ENCODE measurements at places on chromosomes 16 and 17.

GRCh38 chr16:27505297-27506236 is 44.1 kb downstream of the GTF3C1 start:
- H3K36me3 ChIP-seq: no peaks in the 10 kb centered on the region
- H3K4me3 ChIP-seq: no peak overlapping the region
- H3K4me1 ChIP-seq: no peaks in the 10 kb centered on the region
- no peak overlapping the region for H3K27ac ChIP-seq

DNA sequence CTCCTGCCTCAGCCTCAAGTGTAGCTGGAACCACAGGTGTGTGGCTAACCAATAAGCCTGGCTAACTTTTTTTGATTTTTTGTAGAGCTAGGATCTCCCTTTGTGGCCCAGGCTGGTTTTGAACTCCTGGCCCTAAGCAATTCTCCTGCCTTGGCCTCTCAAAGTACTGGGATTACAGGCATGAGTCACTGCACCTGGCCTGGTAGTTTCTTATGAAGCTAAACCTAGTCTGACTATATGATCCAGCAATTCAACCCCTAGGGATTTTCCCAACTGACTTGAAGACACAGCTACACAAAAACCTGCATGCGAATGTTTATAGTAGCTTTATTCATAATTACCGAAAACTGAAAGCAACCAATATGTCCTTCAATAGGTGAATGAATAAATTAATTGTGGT is 176.2 kb upstream of the IRX3 start:
- no peak overlapping the region for H3K4me3 ChIP-seq
- H3K27me3 ChIP-seq: no peaks in the 10 kb centered on the region
- no peaks in the 10 kb centered on the region for H3K36me3 ChIP-seq
- no peaks in the 10 kb centered on the region for H3K4me1 ChIP-seq

DNA sequence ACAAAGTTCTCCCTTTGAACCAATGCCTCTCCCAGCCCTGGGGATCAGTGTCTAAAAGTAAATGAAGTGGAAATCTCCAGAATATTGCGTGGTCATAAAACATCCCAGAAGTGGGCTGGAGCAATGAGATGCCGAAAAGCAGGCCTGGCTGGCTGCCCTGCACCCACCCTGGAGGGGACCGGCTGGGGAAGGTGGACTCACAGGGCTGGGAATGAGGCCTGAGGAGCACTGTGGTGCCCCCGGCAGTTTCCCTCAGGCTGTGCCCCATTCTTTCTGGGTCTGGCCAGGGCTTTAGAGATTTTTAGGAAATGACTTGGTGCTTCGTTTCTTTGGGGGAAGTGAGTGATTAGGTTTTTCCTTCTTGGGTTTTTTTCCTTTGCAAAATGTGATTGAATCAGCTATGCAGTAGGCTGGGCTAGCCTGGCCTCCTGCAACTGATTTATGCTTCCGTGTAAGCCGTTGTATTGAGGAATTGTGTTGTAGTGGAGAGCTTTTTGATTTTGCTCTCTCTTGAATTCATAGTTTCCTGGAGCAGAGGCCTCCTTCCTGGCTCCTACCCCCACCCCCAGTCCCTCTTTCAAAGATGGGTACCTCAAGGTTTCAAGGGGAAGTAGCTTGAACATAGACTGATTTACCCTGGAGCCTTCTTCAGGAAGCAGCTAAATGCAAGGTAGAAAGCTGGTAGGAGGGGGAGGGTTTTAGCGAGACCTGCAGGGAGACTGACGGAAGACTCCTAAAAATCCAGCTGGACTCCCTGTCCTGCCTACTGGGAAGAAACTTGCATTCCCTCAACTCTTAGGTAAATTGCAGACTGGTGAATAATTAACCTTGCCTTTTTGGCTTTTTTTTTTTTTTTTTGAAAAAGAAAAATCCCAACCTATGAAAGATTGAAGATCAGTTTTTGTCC is 170.2 kb downstream of the RAB11FIP4 start:
- no peak for DNase-seq
- H3K36me3 ChIP-seq: no peaks in the 10 kb centered on the region
- H3K27ac ChIP-seq: no peak overlapping the region
- H3K27me3 ChIP-seq: no peaks in the 10 kb centered on the region
- H3K4me3 ChIP-seq: no peak overlapping the region

DNA sequence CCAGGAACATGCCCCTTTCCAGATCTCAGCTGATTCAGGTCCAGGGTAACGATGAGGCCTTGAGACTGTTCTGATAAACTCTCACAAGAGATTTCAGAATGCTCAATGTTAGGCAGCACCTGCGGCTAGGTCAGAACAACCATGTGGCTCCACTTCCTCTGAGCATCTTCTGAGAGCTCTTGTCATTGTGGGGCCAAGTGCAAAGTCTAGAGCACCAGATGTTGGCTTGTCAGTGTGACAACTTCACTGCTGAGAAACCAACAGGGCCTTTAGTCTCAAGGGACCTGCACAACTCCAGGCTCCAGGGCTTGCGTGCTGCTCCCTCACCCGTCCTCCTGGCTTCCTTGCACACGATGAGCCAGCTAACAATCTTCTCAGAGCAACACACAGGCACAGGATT is 29.0 kb downstream of the FCSK start:
- no peaks in the 10 kb centered on the region for H3K27me3 ChIP-seq
- no peak for DNase-seq
- no peak overlapping the region for H3K4me3 ChIP-seq
- H3K4me1 ChIP-seq: no peaks in the 10 kb centered on the region
- no peak overlapping the region for H3K27ac ChIP-seq

DNA sequence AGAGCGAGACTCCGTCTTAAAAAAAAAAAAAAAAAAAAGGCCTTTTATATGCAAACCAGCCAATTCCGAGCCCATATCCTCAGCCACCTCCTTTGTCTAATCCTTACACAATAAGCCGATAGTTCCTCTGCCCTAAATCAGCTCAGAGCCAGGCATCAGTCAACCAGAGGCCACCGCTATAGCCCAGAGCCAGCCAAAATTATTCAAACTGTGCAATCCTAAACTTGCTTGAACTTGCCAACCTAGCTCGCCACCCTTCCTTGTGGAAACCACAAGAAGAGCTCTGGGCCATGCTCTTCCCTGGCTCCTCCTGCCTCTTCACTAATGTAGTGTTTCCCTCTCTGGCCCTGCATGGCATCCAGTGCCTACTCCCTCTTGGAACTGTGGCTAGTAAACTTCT is 17.7 kb downstream of the ITGAL start:
- no peak for DNase-seq
- H3K27me3 ChIP-seq: no peaks in the 10 kb centered on the region
- no peaks in the 10 kb centered on the region for H3K36me3 ChIP-seq
- H3K4me1 ChIP-seq: no peaks in the 10 kb centered on the region

DNA sequence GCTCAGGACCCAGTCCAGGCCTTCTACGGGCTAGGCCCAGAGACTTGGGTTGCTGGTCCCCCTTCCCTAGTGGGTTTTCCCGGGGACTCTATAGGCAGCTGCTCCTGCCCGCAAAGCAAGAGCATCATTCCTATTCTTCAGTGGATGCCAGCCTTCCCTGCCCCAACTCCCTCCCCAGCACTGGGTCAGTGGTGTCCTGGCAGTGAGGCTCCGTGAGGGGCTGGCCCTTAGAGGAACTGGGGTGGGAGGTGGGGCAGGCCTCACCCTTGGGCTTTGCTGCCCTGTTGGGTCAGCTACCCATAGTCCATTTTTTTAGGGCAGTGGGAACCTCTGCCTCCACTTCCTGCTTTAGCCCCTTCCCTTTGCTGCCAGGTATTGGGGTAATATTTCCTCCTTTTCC is 7.9 kb upstream of the PLEKHG4 start:
- no peaks in the 10 kb centered on the region for H3K4me1 ChIP-seq
- H3K4me3 ChIP-seq: no peak overlapping the region
- no peak overlapping the region for H3K27ac ChIP-seq
- no peak for DNase-seq

DNA sequence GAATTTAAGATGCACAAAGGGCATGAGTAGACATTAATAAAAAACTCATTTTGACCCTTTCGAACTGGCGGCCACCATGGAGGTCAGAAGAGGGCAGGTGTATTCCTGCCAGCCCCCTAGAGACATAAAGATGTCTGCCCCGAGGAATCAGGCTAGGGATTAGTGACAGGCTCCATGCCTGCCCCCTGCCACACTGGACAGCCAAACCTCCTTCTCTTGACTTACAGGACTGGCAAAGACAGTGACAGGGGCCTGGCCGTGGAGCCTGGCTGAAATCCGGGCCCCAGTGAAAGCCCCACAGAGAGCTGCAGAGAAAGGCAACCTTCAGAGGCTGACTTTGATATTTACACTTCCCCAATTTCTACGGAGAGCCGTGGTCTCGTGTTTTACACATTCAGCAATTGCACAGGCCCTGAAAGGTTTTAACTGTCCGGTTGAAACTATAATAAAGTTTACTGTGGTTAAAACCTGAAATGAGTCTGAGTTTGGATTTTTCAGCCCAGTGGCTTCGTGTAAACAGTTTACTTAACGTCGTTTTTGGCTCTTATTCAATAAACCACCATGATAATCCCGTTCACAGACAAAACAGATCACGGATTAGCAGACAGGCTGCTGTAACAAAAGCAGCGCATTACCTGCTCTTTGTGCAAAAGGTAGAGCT is 243.9 kb upstream of the MYOCD start:
- H3K36me3 ChIP-seq: no peaks in the 10 kb centered on the region
- H3K4me1 ChIP-seq: no peaks in the 10 kb centered on the region
- no peaks in the 10 kb centered on the region for H3K27me3 ChIP-seq
- DNase-seq: no peak
- H3K4me3 ChIP-seq: no peak overlapping the region

DNA sequence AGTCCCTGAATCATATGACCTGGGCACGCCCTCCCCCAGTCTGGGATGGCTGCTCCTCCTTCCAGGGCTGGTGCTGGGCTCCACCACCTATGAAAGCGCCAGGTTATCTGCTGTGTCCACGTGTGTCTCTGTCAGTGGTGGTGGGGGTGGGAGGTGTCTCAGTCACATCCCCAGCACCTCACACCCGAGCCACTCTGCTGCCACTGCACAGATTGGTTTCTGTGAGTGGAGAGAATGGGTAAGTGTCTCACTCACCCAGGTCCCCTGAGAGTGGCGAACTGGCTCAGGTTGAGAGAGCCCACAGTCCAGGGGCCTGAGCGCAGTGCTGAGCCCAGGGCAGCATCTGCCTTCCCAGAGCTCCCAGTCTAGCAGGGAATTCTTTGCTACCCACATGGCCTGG is 79.0 kb downstream of the PLD6 start:
- no peak overlapping the region for H3K4me3 ChIP-seq
- H3K36me3 ChIP-seq: no peaks in the 10 kb centered on the region
- no peaks in the 10 kb centered on the region for H3K27me3 ChIP-seq
- no peak for DNase-seq
- H3K4me1 ChIP-seq: peaks cover 67% of the 10 kb centered on the region
- H3K27ac ChIP-seq: no peak overlapping the region

DNA sequence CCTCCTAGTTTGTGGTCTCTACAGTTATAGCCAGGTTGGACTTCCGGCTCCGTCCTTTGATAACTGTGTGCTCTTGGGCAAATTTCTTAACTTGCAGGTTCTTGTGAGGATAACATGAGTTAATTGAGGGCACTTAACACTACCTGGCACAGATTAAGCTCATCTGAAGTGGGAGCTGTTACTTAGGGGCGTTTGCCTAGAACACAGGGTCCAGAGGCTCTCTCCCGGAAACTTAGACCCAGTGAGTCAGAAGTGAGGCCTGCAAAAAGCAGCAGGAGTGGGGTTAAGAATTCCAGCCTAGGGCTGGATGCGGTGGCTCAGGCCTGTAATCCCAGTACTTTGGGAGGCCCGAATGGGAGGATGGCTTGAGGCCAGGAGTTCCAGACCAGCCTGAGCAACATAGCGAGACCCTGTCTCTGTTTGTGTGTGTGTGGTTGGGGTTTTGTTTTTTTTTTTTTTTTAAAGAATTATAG is 1.4 kb downstream of the MVP start:
- DNase-seq: no peak
- peak overlapping the region; percentile 55 for H3K27ac ChIP-seq
- H3K27me3 ChIP-seq: no peaks in the 10 kb centered on the region
- H3K4me1 ChIP-seq: peaks cover 86% of the 10 kb centered on the region
- peaks cover 23% of the 10 kb centered on the region for H3K36me3 ChIP-seq
- H3K4me3 ChIP-seq: peak overlapping the region; percentile 89

DNA sequence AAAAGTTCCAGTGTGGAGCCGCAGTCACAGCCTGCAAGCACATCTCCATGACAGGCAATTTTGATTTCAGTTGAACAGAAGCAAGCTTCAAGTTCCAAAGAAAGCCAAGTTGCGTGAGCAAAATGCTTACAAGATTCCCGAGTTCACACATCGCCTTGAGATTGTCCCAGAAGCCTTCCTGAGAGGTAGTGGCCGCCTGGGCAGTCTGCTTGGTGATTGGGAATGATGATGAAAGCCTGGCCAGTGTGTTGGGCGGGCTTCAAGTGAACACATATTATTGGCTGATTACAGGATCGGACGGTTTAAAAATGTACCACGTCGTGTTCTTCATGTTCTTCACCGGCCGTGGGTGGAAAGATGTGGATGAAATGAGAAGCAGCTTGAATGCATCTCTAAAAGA is 185.5 kb downstream of the FOXL1 start:
- H3K4me3 ChIP-seq: no peak overlapping the region
- no peak overlapping the region for H3K27ac ChIP-seq
- DNase-seq: no peak
- H3K36me3 ChIP-seq: no peaks in the 10 kb centered on the region

DNA sequence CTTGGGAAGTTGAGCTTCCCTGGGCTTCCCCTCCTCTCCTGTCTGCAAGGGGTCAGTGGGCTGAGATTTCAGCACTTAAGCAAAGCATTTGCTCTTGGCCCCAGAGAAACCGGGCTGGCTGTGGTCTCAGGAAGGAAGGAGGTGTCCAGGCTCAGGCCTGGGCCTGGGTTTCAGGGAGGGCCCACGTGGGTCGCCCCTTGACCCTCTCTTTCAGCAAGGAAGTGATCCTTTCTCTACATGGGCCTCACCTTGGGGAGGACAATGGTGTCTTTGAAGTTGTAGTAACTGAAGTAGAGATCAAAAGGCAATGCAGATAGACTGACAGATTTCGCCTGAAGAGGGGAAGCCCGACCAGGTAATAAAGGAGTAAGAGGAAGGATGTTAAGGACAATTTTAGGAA is 2.7 kb downstream of the NOD2 start:
- H3K27ac ChIP-seq: no peak overlapping the region
- H3K27me3 ChIP-seq: no peaks in the 10 kb centered on the region
- peaks cover 38% of the 10 kb centered on the region for H3K4me1 ChIP-seq

DNA sequence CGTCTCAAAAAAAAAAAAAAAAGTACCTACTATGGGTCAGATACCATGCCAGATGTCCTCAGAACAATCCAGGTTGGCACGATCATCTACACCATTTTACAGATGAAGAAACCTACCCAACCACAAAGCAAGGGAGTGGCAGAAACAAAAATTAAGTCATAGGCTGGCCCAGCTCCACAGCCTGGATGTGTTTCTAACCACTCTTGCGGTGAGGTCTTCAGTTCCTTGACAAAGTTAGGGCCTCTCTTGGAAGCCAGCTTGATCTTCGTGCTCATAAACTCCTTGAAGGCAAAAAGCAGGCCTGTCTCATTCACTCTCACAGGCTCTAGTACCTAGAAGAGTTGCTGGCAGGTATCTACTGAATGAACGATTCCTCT is 6.2 kb downstream of the GGA2 start:
- H3K36me3 ChIP-seq: no peaks in the 10 kb centered on the region
- H3K4me1 ChIP-seq: no peaks in the 10 kb centered on the region
- H3K27ac ChIP-seq: no peak overlapping the region
- no peaks in the 10 kb centered on the region for H3K27me3 ChIP-seq
- DNase-seq: peak; percentile 52

Measured in tibial nerve (tissue), 4 donors.